ENCODE measurements at places on chromosomes 3 and 15.

- no peak for DNase-seq
These were observed 402.2 kb downstream of the NR2F2 start for GRCh38 chr15:96732704-96733103.

- DNase-seq, result peak; percentile 48
These were observed 20.6 kb upstream of the FBLN2 start for GRCh38 chr3:13528217-13528867.

DNA sequence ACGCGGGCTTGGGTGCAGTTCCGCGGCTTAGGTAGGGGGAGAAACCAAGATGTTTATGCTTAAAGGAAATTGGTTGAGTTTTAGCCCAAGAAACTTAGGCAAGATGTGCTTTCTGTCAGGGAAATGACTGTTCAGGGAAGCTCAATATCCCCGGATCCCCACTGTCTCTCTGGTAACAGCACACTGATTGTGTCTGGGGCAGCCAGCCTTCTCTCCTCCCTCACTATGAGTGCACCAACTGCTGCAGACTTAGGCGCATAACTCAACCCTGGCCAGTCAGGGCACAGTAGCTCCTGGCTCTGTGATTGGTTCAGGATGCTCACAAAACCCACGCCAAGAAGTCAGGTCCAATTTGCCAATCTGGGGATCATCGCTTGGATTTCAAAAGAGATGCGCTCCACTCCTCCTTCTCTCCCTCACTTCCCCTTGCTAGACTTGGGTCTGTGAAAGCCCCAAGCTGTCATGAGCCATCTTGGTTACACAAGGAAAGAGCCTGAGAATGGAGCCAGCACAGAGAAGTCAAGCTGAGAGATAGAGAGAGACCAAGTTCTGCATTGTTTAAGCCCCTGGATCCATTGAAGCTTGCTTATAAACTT is 42.5 kb upstream of the CACNA2D3 start:
- DNase-seq, result no peak

- peak; percentile 50 for DNase-seq
These were observed 20.6 kb downstream of the MYH15 start for GRCh38 chr3:108489776-108490175.

DNA sequence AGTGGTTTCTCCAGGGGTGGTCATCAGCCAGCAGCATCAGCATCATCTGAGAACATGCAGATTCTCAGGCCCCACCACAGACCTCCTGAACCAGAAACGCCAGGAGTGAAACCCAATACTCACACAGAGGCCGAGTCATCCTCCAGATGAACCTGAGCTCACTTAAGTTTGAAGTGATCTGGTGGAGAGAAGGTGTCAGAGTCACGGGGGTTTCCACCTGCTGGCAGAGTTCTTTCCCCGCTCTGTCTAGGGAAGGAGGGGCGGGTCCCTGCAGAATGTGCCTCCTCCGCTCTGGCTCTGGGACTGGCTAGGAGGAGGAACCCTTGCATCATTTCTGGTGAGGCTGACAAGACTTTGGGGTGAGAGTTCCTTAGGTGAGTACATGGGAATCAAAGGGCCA is 13.3 kb upstream of the KIF23 start:
- DNase-seq, result no peak
